ENCODE measurements at places on chromosomes 2 and 18.

DNA sequence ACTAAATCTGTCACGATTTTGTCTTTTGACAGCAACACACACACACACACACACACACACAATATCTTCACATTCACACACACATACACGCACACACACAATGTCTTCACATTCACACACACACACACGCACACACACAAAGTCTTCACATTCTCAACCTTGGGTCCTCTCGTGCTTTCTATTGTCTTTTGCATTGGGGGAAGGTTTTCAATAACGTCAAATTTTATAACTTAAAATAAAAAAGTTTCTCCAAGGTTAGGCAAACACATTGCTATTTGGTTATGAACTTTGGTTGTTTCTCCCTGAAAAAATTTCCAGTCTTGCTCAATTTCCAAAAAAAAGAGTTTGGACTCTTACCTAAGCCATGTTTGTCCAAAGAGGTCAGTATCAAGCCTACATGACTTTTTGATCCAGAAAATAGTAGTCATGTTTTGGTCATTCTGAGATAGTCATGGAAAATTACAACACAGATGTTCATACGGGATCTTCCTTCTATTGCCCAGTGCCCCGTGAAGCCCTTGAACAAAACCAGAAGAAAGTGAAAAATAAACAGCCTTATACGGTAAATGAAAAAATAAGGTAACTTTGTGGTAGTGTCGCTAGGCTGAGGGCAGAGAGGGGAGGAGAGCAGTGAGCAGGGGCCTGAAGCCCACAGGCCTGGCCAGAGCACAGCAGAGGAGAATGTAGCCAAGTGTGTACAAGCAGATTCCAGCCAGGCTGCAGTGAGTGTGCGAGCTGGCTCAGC is 542.8 kb upstream of the ID2 start:
- peak; percentile 89 for DNase-seq

DNA sequence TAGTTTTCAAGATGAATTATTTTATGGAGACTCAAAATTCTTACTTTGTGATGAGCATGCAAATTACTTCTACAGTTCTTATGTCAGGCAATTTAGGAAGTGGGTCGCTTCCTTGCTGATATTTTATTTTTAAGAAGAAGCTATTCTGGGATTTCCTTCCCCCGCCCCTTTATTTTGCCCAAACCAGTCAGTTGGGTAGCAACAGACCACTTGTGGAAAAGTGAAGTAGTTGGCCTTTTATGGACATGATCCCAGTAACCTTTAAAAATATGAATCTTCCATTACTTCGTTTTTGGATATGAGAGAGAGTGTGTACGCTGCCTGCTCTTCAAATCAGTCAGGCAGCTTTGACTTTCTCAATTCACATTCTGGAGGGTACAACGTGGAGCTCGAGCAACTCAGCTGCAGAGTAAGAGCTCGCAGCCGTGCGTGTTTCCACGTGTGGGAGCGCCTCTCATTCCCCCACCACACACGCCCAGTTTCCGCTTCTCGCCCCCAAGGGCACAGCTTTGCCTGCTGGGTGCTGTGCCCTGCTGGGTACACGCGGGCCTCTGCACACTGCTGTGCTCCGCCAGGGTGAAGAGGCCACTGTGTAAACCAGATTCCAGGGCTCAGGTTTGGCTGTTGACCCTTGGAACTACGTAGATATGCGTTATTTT is 92.6 kb downstream of the ITGB1BP1 start:
- DNase-seq = no peak

GRCh38 chr2:219331560-219332213 is 857 bp downstream of the RESP18 start:
- DNase-seq = peak; percentile 61

- DNase-seq = no peak
Measured at GRCh38 chr2:118084491-118085089, 3.7 kb upstream of the INSIG2 start.

GRCh38 chr2:142781146-142781545 is 96.3 kb upstream of the KYNU start:
- no peak for DNase-seq

GRCh38 chr2:39370101-39370500 is 67.0 kb downstream of the MAP4K3 start:
- peak; percentile 10 for DNase-seq

DNA sequence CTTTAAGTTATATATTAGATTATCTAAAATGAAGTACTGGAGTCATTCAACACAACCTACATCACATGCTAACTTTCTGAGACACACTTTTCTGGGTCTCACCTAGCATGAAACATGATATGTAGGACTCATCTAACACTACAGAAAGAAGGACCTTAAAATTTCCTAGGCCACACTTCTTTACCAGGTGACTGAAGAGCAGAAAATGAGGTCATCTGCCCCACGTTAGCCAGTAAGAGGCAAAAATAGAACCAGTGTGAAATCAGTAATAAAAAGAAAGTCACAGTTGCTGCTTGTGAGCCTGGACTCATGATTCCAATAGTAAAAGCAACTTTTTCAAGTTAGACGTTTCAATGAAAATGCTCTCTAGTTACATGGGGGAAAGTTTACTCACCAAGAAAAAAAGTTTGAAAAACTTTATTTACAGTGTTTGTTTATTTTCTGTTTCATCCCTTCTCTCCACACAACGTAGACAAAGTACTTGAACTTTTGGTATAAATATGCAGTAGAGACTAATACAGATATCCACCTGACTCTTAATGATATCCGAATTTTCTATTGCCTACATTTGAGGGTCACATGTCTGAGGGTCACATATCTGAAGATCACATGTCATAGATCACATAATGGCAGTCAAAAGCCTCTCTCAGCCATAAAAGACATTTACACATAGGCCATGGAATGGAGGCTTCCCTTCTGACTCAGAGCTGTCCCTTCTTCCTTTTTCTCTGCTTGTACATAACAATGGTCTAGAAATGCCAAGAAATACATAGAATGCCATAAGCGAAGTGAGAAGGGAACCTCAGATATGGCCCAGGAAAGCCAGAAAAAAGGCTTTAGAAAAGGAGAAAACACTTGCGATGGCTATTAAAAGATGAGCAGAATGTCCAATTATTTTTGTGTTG is 362.9 kb downstream of the ZEB2 start:
- no peak for DNase-seq

DNA sequence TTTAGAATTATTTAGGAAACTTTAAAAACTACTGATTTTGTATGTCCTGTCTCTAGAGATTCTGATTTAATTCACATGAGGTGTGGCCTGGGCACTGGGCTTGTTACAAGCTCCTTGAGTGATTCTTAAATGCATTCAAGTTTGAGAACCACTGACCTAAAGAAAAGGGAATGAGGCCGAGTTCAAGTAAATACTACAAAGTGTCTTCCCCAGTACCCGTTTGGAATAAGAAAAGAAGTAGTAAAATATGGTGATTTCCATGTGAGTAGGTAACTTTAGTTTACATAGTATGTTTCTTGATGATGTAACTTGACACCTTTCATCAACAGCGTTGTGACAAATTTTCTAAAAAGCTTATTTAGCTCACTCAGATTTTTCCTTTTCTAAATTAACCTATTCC is 1022.9 kb upstream of the NRXN1 start:
- no peak for DNase-seq

- DNase-seq = no peak
Measured at GRCh38 chr2:1664698-1665097, 79.6 kb downstream of the PXDN start.

GRCh38 chr2:240186191-240186725 is 45.8 kb upstream of the OTOS start:
- no peak for DNase-seq

DNA sequence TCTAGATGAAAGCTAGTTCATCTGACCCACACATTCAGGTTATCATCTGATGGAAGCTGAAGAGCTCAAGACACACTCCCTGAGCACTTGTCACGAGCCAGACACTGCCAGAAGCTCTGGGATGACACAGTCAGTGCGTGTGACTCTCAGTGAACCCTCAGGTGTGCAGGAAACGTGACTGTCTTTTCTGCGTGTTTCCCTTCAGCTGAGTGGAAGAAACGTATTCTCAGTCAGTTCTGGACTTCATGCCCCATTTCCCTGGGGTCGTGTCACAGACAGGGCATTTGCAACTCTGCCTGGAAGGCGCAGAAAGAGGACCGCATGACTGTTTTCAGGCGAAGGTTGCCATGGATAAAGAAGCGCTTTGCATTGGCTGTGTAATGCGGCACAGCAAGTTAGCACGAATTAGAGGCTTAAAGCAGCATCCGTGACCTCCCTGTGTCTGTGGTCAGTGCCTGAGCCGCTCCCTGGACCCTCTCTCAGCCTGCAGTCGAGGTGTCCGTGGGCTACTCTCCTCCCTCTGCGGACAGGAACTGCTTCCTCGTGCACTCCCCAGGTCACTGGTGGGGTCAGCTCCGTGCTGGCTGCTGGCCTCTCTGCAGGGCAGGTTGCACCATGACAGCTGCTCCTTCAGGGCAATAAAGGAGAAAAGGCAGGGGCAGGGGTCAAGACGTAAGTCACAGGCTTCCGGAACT is 3.3 kb upstream of the ALLC start:
- DNase-seq = no peak

DNA sequence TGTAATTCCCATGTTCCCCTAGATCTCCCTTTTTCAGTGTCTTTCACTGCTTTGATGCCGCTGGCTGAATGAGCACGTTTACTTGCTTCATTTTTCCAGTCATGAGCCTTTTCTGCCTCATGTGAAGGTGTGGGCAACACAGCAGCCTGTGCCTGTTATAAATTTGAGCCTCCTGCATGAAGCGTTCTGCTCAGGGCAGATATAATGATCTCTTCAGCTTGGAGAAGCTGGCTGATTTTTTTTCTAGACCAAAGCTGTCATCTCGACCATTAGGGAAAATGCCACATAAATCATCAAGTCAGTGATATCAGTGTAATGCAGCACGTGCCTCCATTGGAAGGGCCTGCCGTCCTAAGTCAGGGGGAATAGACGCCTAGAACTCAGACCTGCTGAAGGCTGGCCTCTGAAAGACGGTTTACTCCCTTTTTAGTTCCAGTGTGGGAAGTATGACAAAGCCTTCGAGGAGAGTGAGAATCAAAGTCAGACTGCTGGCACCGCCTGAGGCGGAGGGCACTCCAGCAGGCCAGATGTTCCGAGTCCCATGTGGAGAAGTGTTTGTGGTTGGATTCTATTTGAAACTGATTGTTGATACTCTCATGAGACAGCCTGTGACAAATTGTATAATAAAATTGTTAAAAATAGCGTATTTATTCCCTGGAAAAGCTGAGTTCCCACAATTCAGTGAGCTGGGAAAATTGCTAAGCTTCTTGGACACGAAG is 196.5 kb downstream of the MYO1B start:
- DNase-seq = peak; percentile 90

DNA sequence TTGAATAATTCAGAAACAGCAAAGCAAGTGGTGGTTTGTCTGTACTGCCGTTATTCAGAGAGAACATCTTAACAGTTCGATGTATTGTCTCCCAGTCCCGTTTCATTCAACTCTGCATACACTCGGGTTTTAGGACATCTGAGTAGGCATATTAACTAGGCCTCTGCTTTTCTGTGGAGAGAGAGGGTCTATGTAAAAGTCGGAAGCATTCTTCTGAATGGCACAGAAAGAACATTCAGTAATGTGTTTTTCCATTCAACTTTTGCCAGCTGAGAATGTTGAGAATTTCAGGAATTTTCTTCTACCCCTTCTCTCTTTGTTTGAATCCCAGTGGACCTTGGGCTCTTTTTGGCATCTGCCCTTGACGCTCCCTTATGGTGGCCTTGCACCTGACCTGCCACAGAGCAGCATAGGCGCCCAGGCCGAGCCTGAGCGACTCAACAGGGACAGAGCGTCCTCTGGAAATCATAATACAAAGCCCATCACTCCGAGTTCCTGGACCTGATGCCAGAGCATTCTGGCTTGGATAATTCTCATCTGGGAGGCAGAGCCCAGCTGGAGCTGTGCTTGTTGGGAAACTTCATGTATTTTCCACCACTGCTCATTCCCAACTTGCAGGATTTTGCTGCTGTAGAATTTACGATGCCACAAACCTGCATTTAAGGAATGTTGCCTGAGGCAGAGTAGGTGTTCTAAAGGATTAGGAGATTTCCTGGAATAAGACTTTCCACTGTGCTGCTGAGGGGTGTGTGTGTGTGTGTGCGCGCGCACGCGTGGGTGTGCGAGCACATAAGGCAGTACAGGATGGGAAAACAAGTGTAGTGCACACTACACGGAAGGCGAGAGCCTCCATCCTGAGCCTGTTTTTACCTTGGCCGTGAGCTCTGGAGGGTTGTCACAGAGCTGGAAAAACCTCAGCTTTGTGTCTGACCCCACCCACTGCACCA is 77.2 kb upstream of the TXNDC2 start:
- DNase-seq = peak; percentile 43

DNA sequence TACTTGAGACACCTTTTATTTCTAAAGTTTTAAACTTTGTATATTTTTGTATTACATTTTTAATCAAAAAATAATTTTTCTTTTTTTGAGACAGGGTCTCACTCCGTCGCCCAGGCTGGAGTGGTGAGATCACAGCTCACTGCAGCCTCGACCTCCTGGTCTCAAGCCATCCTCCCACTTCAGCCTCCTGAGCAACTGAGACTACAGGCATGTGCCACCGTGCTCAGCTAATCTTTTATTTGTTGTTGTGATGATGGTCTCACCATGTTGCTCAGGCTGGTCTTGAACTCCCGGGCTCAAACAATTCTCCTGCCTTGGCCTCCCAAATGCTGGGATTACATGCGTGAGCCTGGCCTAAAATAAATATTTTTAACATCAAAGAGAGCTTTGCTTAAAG is 218.7 kb upstream of the SH3BP4 start:
- no peak for DNase-seq

DNA sequence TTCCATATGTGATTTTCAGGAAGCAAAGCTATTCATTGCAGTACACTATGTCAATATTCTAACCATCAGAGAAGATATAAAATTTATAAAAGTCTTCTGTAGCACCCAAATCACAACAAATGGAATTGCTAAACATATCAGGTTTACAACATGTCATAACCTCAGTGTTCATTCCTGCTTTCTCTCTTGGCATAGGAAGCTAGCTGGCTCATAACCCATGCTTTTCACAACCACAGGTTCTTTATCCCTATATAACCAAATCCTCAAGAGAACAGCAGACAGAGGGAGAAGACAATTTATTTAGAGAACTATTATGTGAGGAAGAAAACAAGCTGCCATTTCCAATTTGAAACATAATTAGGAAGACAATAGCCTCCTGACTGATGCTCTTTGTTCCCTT is 997.0 kb upstream of the ACVR2A start:
- no peak for DNase-seq

GRCh38 chr18:42882122-42882521 is 233.4 kb downstream of the RIT2 start:
- no peak for DNase-seq

GRCh38 chr2:241818229-241818942 is 9.4 kb downstream of the NEU4 start:
- no peak for DNase-seq

DNA sequence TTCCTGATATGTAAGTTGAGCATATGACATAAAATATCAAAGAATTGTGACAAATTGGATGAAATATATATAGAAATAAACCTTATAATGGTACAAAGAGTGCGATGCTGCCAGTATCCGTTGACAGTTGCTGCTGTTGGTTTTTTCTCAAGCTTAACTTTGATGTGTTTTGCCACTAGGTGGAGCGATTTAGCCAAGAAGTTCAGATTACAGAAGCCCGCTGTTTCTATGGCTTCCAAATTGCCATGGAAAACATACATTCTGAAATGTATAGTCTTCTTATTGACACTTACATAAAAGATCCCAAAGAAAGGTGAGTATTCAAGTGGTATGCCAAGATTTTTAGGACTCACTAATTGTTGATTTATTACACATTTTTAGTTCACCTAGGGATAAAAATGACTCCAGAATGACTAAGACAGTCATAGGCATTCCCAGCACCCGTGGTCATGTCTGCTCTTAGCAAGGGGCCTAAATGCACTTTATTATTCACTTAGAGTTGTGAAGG is 2.1 kb downstream of the RRM2 start:
- DNase-seq = peak; percentile 87

All from GM23248 (cell line).